H1 (cell line): ENCODE measurements at places on chromosomes 4 and X.

DNA sequence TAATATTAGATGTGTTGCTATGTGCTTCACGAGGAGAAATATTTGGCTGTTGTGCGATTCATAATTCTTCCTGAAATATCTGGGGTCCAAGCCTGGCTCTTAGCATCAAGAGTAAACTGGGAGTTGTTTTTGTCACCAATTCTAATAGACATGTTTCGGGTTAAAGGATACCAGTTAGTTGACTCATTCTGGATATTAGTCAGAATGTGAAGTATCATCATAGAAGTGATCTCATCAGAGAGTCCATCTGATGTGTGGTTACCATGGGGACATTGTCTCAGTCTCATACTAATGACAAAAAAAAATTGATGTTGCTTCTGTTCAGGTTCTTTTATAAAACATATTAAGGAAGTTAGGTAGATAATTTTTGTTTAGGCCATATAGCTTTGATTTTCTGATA, 57.2 kb upstream of the MTMR1 start:
- DNase-seq = no peak

GRCh38 chr4:150961566-150961965, 53.5 kb downstream of the LRBA start:
- DNase-seq = no peak

- DNase-seq = no peak
Observed at GRCh38 chr4:146212781-146213180, 1.6 kb upstream of the REELD1 start.

- DNase-seq = no peak
Observed at GRCh38 chr4:53321984-53322289, 43.9 kb downstream of the SCFD2 start.

DNA sequence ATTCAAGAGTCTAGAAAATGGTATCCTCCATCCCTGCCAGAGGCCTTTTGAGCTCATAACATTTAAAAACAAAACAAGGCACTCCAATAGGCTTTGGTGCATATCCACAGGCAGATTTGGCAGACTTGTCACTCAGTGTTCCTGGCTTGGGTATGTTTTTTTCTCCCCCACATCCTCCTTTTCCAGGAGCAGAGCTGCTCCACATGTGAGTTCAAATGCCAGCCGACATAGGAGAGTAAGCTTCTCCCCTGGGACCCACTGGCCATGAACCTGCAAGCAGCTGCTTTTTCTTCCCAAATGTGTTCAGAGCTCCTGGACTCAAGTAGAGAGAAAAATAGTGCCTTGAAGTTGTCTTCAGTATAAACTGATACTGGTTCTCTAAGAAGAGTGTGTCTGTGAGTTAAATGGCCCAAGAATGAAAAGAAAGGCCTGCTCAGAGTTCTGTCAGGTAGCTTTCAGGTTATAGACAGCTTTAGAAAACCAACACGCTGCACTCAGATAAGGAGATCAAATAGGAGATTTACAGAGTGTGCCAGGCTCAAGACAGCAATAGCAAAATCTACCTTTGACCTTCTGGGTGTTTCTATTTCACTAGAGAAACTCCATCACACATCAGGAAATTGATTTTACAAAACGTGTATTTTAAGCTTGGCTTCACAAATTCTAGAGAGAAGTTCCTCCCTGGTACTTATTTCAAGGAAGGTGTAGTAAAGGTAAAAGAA, 162.5 kb upstream of the GALNT7 start:
- DNase-seq = no peak

DNA sequence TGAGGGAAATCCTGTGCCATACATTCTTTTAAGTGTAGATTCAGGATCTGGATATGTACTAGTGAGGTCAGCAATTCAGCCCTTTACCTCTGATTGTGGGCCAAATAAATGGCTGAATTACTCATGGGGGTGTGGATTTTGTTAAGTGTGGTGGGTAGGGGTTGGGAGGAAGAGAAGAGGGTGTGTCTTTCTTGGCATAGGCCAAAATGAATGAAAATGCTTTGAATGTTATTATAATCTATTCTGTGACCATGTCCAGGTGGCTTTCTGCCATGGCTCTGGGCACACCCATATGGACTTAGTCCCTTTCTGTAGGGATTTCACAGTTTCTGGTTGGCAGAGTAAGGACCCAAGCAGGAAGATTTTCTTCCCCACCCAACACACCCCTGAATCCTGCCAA, 244.3 kb downstream of the CBR4 start:
- no peak for DNase-seq
